ENCODE measurements at places on chromosomes 12 and 14. TPM values are rescaled to one million over a fixed set of nuclear protein-coding genes. Genes with fewer than 3 reads are reported as not detected.

ZNF385A gene
- total RNA-seq: 30.4 TPM

LMNTD1 gene
- not detected for total RNA-seq

DNA sequence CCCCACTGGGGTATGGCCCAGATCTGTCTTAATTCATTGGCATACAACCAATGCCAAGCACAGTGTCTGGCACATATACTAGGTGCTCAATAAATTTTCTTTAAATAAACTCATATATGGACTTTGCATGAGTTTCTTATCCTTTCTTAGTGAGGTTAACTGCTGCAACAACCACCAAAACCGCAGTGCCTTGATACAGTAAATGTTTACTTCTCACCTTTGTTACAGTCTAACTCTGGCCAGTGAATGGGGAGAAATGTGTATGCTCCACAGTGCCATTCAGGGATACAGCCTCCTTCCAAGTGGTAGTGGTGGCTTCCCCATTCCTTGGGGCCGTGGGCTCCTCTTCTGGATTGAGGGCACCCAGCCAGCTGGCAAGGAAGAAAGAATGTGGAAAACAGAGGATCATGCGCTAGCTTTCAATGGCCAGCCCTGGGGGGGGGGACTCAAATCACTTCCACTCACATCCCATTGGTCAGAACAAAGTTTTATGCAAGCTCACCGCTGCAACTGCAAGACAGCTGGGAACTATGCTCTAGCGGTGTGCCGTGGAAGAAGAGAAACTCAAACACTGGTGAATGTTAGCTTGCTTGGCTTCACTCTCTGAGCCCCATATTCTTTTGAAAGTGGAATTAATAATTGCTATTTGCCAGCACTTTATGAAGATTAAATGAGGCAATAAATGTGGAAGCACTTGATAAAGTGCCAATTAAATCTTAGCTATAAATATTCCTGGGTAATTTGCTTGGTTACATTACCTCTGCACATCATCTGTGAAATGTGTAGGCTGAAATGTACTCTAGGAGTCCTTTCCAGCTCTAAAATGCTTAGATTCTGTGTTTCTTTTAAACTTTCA lies 51.0 kb upstream of the SOCS2 start:
- DNase-seq: peak; percentile 33

OR8S1 gene
- not detected for total RNA-seq

DNA sequence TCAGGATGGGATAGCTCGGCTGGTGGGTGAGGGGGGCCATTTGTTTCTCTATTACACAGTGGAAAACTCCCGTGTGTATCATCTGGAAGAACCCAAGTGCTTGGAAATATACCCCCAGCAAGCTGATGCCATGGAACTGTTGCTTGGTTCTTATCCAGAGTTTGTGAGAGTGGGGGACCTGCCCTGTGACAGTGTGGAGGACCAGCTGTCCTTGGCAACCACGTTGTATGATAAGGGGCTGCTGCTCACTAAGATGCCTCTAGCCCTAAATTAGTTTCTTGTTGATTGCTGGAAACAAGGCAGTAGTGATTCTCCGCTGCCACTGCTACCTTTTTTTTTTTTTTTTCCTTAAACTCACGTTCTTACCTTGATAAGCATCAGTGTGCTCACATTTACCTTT lies 1.9 kb downstream of the RIOX1 start:
- DNase-seq: no peak

IQSEC3 gene
- 0.82 TPM for total RNA-seq

SART3 gene
- 79.1 TPM for total RNA-seq

- DNase-seq: peak; percentile 20
Measured at GRCh38 chr12:3538466-3539030, 47.5 kb downstream of the PRMT8 start.

GRCh38 chr14:95045106-95045701 lies 112.1 kb downstream of the DICER1 start:
- DNase-seq: no peak

GARIN6 gene
- not detected for total RNA-seq

PZP gene
- not detected for total RNA-seq

GRCh38 chr12:13347241-13348043 lies 150.9 kb downstream of the EMP1 start:
- DNase-seq: no peak

IAPP gene
- total RNA-seq: not detected

GRCh38 chr14:85276979-85277228 lies 253.0 kb upstream of the FLRT2 start:
- DNase-seq: no peak

NFKBIA gene
- total RNA-seq: 145 TPM

Measured in tongue (tissue), 3 donors.